Activated CD4-positive, CD25-positive, alpha-beta regulatory T cell treated with anti-CD3 and anti-CD28 coated beads, Interleukin-2, amount 50 U/mL, for 24 hours (primary cell): ENCODE measurements at places on chromosomes 12 and 14.

DNA sequence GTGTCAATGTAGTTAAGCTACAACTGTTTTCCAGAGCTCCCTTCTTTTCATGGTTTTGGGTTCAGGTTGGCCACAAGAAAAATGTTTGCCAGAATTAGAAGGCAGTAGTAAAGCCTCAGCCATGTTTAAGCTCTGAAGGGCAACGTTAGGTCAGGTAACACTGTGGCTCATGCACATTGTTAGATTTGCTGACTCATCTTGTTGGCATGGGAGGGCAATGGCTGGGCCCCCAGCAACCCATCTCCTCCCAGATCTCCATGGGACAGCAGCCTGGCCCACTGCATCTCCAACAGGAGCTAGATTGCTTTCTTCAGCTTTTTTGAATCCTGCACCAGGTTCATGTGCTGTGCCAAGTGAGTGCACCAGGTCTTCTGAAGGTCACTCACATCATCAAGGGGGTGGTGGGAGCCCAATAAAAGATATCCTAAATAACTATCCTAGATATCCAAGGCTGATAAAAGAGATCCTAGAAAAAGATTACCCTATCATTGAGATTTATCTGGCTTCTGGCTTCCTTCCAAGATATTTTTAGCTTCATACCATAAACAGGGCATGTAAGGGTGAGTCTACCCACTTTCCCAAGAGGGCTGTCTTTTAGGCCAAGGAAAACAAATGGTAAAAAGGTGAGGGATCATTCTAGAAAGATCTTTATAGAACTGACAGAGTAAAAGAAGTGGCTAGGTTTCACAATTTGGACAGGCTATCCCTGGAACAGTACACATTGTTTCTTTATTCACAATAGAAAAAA is 28.9 kb downstream of the PTGER2 start:
- ATAC-seq, result no peak

DNA sequence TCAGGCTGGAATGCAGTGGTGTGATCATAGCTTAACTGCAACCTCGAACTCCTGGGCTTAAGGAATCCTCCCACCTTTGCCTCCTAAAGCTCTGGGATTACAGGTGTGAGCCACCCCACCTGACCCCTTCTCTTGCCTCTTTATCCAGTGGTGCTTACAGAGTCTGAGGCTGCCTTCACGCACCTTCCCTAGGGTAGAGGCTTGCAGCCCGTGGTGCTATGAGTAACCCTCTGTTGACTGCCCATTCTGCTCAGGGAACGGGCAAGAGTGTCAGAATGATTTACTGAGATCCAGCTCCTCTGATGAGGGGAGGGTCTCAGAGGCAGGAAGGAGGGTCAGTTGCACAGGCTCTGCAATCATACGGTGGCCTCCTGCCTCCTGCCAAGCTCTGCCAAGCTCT is 125.1 kb upstream of the TBX3 start:
- no peak for ATAC-seq

- peak; percentile 4 for ATAC-seq
Measured at GRCh38 chr12:12562016-12562483, 613 bp downstream of the DUSP16 start.

DNA sequence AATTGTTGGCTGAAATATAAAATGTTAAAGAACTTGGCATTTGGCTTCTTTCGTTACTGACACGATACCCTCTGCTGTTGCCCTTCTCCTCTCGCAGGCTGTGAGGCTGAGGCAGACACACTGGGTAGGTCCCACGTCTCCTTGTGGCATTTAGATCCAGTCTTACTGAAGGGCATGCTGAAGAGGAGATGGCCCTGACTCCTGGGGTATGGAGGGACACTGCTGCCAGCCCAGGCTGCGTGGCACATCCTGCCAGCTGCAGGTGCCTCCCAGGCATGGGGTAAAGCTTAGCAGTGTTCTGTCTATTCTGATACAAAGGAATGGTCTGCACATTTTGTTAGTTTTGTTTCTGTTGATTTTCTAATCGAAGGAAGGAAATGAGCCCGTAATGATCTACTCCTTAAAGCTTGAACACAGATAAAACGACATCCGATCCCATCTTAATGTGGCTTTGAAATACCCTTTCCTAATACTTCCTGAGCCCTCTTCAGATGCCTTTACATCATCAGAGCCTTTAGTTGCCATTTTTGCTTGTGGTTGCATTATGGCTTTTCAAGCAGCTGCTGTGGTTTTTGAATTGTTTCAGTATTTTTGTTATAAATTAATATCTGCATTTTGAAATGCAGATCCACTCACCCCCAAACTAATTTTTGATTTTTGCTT is 61.1 kb downstream of the WDR20 start:
- ATAC-seq, result peak; percentile 31

DNA sequence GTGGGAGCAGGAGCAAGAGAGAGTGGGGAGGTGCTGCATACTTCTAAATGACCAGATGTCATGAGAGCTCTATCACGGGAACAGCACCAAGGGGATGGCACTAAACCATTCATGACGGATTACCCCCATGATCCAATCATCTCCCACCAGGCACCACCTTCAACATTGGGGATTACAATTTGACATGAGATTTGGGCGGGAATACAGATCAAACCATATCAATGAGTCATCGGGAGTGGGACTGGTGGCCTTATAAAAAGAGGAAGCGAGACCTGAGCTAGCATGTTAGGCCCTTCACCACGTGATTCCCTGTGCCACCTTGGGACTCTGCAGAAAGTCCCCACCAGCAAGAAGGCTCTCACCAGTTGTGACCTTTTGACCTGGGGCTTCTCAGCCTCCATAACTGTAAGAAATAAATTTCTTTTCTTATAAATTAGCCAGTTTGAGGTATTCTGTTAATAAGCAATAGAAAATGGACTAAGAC is 28.7 kb downstream of the COX8C start:
- peak; percentile 38 for ATAC-seq

DNA sequence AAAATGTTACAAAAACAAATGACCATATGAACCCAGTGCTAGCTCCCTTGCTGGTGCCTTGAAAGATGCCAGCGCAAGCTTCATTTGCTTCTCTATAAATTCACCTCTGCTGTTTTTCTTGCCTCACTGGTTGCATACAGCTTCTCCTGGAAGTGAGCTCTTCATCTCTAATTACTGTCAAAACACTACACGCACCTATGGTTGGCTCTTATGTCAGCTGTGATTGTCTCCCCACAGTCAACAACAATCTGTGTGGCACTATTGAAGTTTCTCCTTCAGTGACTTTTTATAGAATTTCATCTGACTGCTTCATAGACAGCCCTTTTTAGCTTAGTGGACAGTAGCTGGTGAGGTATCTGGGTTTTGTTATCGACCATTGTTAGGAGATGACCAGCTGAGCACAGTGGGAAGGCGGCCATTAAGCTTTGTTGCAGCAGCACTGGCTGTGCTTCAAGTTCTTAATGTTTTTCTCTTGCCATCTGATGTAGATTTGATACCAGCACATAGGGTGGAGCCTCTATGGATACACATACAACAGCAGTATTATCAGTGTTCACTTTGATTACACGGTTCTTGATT is 131.8 kb downstream of the KITLG start:
- ATAC-seq, result no peak

- ATAC-seq, result no peak
Measured at GRCh38 chr14:27863166-27863565, 903.4 kb upstream of the FOXG1 start.

DNA sequence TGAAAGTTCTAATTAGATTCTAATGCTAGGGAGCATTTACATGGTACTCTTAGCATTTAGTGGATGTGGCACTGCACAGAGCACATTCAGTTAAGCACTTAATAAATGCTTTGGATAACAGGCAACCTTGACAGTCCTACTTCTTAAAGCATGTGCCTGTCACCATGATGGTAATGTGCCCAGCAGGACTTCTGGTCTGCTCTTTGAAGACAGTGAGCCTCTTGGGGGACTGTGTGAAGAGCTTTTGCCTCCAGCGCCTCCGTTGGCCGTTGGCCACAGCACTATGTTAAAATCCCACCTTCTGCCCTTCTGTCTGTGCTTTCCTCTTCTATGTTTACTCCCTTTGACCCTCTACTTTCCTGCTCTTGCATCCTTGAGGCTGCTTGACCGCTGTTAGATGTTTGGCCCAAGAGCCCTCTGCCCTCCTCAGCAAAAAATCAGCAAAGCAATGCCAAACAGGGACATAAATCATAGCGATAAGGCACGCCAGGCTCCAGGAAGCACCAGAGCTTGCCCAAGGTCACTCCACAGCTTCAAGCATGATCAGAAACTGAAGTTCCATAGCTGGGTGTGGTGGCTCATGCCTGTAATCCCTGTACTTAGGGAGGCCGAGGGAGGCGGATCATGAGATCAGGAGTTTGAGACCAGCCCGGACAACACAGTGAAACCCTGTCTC is 8.3 kb downstream of the CDKL1 start:
- ATAC-seq, result no peak

- ATAC-seq, result no peak
Measured at GRCh38 chr14:54549862-54550261, 17.1 kb upstream of the SAMD4A start.

- peak; percentile 41 for ATAC-seq
Measured at GRCh38 chr12:71999795-72000194, 61.1 kb downstream of the TPH2 start.

DNA sequence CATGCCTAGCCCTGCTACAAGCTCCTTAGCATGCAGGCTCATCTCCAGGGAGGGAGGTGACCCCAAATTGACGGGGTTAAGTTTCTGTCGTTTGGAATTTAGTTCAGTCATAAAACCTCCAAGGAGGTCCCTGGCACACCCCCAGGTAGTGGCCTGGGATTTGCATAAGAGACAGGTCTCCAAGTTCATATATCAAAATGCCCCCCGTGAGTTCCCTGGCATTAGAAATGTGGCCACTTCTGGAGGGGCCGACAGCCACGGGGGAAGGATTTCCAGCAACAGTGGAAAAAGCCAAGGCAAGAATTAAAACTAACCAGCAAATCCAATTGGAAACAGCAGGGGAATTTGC is 228.8 kb downstream of the BCL11B start:
- no peak for ATAC-seq

- no peak for ATAC-seq
Measured at GRCh38 chr12:112328456-112329124, 53.6 kb downstream of the HECTD4 start.

GRCh38 chr14:65069874-65070413 is 32.4 kb downstream of the MAX start:
- no peak for ATAC-seq

DNA sequence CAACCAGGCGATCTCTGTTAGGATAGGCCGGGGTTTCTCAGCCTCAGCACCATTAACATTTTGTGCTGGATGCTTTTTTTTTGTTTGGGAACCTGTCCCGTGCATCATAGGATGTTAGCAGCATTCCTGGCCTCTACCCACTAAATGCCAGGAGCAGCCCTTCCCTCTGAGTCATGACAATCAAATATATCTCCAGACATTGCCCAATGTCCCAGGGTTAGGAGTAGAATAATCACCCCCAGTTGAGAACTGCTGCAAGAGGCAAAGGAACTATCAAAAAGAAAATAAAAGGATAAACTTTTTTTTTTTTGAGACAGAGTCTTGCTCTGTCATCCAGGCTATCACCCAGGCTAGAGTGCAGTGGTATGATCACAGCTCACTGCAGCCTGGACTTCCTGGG is 76.0 kb downstream of the ACACB start:
- ATAC-seq, result no peak

- no peak for ATAC-seq
Measured at GRCh38 chr14:97107080-97107479, 309.9 kb downstream of the VRK1 start.

- ATAC-seq, result no peak
Measured at GRCh38 chr12:42936991-42937390, 347.4 kb upstream of the PRICKLE1 start.

GRCh38 chr12:130764073-130764472 is 48.0 kb upstream of the RIMBP2 start:
- ATAC-seq, result no peak

DNA sequence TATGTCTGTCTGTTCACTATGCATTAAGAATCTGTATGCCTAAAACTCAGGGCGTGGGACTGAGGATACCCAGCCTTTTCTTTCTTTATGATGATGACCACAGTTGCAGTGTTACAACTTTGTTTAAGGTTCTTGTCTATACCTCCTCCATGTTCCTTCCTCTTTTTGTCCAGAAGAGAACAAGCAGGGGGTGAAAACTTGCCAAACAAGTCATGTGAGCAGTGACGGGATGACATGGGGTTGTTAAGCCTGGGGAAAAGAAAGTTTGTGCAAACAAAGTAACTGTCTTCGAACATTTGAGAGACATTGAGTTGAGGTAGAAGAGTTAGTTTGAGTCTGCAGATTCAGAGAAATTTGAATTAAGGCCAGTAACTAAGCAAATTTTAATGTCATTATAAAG is 505.5 kb downstream of the NPAS3 start:
- ATAC-seq, result no peak

DNA sequence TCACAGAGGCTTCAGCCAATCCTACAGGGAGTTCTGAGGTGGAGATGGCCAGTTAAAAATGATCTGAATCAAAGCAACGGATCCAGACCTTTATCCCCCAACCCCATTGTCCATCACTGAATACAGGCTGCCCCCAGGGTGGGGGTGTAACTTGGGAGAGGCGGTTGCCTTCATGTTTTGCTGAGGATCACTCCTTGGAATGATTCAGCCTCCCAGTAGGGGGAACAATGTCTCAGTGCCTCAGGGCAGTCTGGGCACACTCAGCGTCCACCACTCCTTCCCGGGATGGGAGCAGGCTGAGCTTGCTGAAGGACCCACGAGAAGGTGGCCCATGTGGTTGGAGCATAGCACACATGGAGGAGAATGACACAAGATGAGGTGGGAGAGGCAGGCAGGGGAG is 60.2 kb downstream of the RFX4 start:
- no peak for ATAC-seq

DNA sequence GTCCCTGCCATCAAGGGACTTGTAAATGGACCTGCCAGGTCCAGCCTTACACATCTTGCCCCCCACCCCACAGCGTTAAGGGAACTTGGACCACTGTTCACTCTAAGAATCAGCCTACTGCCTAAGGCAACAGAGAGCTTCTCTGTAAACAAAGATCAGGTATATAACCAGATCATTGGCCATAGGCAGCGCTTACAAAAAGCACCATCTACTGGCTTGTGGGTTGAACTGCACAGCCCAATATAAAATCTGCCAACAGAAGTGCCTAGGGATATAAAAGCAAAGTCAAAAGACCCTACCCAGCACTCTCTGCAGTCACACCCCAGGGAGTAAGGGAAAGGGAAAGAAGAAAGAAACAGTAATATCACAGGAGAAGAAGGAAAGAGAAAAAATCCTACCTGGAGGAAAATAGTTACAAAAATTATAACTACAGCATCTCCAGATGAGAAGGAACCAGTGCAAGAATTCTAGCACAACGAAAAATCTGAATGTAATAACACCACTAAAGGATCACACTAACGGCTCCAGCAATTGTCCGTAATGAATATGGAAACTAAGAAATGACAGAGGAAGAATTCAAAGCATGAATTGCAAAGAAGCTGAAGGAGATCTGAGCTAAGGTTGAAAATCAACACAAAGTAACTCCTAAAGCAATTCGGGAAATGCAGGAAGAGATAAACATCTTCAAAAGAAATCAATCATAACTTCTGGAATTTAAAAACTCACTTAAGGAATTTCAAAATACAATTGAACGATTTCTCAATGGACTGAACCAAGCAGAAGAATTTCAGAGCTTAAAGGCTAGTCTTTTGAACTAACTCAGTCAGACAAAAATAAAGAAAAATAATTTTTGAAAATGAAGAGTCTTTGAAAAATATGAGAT is 95.2 kb upstream of the PCED1B start:
- peak; percentile 33 for ATAC-seq
